ENCODE measurements at places on chromosomes 3 and 15. TPM values are rescaled to one million over a fixed set of nuclear protein-coding genes. Genes with fewer than 3 reads are reported as not detected.

DNA sequence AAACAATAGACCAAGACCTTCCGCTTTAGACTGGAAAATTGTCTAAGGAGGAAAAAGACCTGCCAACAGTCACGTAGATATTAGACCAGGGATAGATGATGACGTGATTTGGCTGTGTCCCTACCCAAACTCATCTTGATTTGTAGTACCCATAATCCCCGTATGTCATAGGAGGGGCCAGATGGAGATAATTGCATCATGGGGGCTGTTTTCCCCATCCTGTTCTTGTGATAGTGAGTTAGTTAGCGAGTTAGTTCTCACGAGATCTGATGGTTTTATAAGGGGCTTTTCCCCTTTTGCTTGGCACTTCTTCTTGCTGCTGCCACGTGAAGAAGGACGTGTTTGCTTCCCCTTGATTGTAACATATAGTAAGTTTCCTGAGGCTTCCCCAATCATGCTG, 31.7 kb upstream of the SUCLG2 start:
- ATAC-seq: no peak
- H3K4me3 ChIP-seq: peak overlapping the region; percentile 47
- peaks cover 9% of the 10 kb centered on the region for H3K4me1 ChIP-seq
- no peaks in the 10 kb centered on the region for H3K36me3 ChIP-seq
- H3K27ac ChIP-seq: peak overlapping the region; percentile 4

- no peak for ATAC-seq
- H3K36me3 ChIP-seq: peaks cover 33% of the 10 kb centered on the region
- H3K4me1 ChIP-seq: peaks cover 17% of the 10 kb centered on the region
- H3K4me3 ChIP-seq: no peak overlapping the region
These were observed 12.8 kb downstream of the PXK start for GRCh38 chr3:58345457-58345856.

GRCh38 chr3:157132936-157133335, 27.0 kb downstream of the CCNL1 start:
- H3K4me1 ChIP-seq: peaks cover 58% of the 10 kb centered on the region
- H3K36me3 ChIP-seq: peaks cover under 1% of the 10 kb centered on the region
- peak overlapping the region; percentile 88 for H3K4me3 ChIP-seq
- H3K27ac ChIP-seq: peak overlapping the region; percentile 95
- no peak for ATAC-seq
- H3K27me3 ChIP-seq: no peaks in the 10 kb centered on the region

The ANKUB1 gene
- not detected for total RNA-seq

GRCh38 chr3:148763156-148763680, 64.4 kb upstream of the CPB1 start:
- H3K4me1 ChIP-seq: no peaks in the 10 kb centered on the region
- ATAC-seq: no peak
- no peak overlapping the region for H3K4me3 ChIP-seq
- no peaks in the 10 kb centered on the region for H3K27me3 ChIP-seq
- no peak overlapping the region for H3K27ac ChIP-seq

DNA sequence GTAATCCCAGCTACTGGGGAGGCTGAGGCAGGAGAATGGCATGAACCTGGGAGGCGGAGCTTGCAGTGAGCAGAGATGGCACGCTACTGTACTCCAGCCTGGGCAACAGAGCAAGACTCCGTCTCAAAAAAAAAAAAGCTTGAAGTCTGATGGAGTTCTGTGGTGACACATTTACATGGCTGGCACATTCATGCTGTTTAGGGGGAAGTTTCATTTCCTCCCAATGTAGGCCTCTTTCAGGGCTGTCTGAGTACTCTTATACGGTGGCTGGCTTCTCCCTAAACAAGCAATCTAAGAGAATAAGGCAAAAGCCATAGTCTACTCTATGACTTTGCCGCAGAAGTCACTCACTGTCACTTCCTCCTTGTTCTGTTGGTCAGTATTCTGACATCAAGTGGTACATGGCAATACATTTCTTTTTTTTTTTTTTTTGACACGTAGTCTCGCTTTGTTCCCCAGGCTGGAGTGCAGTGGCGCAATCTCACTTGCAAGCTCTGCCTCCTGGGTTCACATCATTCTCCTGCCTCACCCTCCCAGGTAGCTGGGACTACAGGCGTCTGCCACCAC, 41.2 kb downstream of the OIP5 start:
- no peak overlapping the region for H3K27ac ChIP-seq
- peaks cover 92% of the 10 kb centered on the region for H3K36me3 ChIP-seq
- H3K27me3 ChIP-seq: no peaks in the 10 kb centered on the region
- peaks cover 16% of the 10 kb centered on the region for H3K4me1 ChIP-seq
- no peak overlapping the region for H3K4me3 ChIP-seq
- no peak for ATAC-seq

DNA sequence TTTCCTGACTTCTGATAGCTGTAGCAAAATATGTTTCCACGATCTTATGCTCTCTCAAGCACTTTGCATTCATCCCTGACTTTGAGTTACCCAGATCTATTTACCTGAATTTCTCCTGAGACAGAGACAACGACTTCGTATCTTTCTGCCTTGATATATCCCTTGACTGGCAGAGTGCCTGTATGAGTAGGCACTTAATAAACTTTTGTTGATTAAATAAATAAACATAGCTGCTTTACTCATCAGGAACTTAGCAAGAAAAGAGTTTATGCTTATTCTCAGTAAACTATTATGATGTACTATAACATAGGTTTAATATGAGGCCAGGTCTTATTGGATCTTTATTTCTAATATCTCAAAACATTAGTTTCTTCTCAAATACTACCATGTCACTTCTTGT, 85.6 kb upstream of the PHLDB2 start:
- no peaks in the 10 kb centered on the region for H3K27me3 ChIP-seq
- H3K4me1 ChIP-seq: no peaks in the 10 kb centered on the region
- H3K27ac ChIP-seq: no peak overlapping the region
- no peak for ATAC-seq

DNA sequence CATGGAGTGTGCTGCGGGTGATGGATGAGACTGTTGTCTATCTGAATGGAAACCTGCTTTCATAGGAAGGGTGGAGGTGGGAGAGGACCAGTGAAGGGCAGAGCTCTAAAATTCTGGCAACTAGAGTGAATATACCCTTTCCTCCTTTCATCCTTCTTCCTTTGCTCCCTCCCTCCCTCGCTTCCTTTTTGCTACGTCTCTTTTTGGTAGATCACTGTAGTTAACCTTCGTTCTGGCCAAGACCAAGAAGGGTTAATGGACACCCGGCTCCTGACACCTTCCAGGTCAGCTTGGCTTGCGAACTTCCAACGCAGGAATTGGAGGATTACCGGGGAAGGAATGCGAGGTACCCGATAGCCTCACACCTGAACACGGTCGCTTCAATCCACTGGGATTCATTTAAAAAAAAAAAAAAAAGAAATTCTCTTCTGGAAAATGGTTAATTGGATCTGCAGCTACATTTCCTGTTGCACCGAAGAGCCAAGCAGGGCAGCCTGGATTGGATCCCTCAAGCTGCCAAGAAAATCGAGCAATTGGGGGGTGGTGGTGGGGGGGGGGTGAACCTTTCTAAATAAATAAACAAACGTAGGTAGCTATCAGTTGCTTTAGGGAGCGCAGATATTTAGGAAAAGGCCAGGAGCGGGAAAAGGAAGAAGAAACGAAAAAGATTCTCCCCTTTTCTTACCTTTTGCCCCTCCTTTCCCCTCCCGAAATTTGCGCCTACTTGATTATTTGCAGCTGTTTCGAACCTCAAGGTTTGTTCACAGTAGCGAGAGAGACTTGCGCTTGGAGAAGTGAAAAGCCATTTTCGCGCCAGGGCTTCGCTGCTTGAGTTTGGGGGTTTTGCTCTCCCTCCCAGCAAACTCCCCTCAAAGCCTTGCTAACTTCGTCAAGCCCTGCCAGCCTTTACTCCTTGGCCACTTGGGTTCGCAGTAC, 9.5 kb upstream of the NR2F2 start:
- no peak for ATAC-seq
- H3K36me3 ChIP-seq: peaks cover 4% of the 10 kb centered on the region
- no peaks in the 10 kb centered on the region for H3K4me1 ChIP-seq
- no peak overlapping the region for H3K4me3 ChIP-seq
- no peak overlapping the region for H3K27ac ChIP-seq

The ACTC1 gene
- not detected for total RNA-seq

DNA sequence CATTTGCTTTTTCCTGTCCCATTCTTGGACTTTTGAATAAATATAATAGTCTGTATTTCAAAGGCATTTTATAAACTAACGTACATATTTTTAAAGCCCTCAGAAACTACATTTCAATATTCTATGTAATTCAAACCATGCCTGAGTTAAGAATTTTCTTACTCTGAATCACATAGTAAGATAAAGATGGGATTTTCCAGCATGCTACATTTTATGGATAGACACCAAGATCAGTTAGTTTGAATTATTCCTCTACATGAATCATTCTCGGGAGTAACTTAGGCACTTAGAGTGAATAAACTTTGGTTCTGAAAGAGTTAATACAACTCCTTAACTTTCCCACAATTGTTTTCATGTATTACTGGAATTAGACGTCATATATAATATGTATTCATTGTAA, 713.3 kb upstream of the CBLB start:
- no peaks in the 10 kb centered on the region for H3K36me3 ChIP-seq
- no peak overlapping the region for H3K4me3 ChIP-seq
- no peak for ATAC-seq
- no peaks in the 10 kb centered on the region for H3K27me3 ChIP-seq
- H3K27ac ChIP-seq: no peak overlapping the region

DNA sequence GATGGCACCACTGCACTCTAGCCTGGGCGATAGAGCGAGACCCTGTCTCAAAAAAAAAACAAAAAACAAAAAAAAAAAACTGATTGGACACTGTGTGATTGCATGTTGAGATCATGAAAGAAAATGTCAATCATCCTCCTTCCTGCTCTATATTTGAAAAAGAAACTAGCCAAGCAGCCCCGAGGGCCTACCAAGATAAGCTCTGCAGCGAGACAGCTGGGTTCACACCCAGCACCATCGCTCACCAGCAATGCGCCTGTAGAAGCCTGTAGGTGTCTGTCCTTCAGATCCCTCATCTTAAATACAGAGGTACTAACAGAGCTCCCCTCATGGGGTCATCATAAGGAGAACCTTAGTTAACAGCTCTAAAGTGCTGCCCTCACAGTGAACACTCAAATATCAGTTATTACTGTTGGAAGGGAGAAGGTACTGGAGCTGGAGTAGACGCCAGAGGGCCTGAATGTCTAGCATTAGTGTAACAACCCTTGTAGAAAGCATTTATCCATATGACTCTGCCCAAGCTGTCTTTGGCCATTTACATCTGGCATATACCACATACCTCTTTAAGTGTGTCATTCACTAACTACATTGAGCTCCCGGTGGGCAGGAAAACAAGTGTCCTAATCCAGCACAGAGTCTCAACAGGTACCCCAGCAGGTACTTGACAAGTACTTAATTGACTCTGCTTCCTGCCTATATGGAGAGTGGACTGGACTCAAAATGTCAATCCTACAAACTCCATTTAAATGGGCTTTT, 22.9 kb downstream of the MYLK start:
- no peaks in the 10 kb centered on the region for H3K36me3 ChIP-seq
- no peak for ATAC-seq
- H3K27ac ChIP-seq: no peak overlapping the region
- peaks cover 6% of the 10 kb centered on the region for H3K27me3 ChIP-seq
- no peak overlapping the region for H3K4me3 ChIP-seq

The REC114 gene
- total RNA-seq: not detected

GRCh38 chr3:108085370-108085769, 5.5 kb downstream of the CD47 start:
- H3K27ac ChIP-seq: no peak overlapping the region
- peaks cover 24% of the 10 kb centered on the region for H3K36me3 ChIP-seq
- no peak for ATAC-seq
- H3K27me3 ChIP-seq: no peaks in the 10 kb centered on the region
- peaks cover 21% of the 10 kb centered on the region for H3K4me1 ChIP-seq

GRCh38 chr3:4766716-4767499, 212.3 kb upstream of the BHLHE40 start:
- ATAC-seq: no peak
- H3K4me1 ChIP-seq: peaks cover 9% of the 10 kb centered on the region
- H3K36me3 ChIP-seq: peaks cover 62% of the 10 kb centered on the region
- no peaks in the 10 kb centered on the region for H3K27me3 ChIP-seq
- H3K4me3 ChIP-seq: no peak overlapping the region

- no peaks in the 10 kb centered on the region for H3K27me3 ChIP-seq
- H3K36me3 ChIP-seq: no peaks in the 10 kb centered on the region
- no peaks in the 10 kb centered on the region for H3K4me1 ChIP-seq
- no peak for ATAC-seq
- H3K27ac ChIP-seq: no peak overlapping the region
These were observed 198.3 kb downstream of the UBE3A start for GRCh38 chr15:25240461-25241021.

The PATL2 gene
- 38.5 TPM for total RNA-seq

The PRKCD gene
- total RNA-seq: 20.4 TPM

GRCh38 chr3:169240786-169241486, 422.6 kb downstream of the MECOM start:
- peaks cover 33% of the 10 kb centered on the region for H3K27me3 ChIP-seq
- no peak overlapping the region for H3K27ac ChIP-seq
- no peak for ATAC-seq
- H3K4me3 ChIP-seq: no peak overlapping the region
- no peaks in the 10 kb centered on the region for H3K36me3 ChIP-seq
- H3K4me1 ChIP-seq: peaks cover 7% of the 10 kb centered on the region

DNA sequence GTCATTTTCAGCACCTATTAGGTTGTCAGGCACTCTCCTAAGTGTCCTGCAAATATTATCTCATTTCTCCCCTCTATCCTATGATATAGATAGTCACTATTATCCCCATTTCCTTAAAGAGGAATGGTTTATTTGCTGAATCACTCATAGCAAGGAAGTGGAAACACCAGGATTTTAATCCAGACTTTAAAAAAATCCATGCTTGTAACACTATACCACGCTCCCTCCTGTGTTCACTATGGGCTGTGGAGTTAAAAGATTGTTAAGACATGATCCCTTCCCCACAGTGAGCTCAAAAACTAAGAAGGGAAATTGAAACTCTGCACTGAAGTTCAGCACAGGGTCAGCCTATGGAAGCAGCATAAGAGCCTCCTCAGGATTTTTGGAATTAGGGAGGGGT, 60.2 kb downstream of the TMEM39A start:
- peaks cover 8% of the 10 kb centered on the region for H3K4me1 ChIP-seq
- H3K4me3 ChIP-seq: no peak overlapping the region
- ATAC-seq: no peak
- peaks cover 84% of the 10 kb centered on the region for H3K36me3 ChIP-seq

DNA sequence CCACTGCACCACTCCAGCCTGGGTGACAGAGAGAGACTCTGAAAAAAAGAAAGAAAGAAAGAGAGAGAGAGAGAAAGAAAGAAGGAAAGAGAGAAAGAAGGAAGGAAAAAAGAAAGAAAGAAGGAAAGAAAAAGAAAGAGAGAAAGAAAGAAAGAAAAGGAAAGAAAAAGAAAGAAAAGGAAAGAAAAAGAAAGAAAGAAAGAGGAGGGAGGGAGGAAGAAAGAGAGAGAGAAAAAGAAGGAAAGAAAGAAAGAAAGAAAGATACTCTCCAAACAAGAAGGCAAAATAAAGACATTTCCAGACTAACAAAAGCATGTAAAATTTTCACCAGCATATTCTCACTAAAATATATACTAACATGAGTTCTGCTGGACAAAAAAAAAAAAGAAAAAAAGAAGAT, 228.7 kb downstream of the DPH6 start:
- no peak for ATAC-seq
- H3K4me3 ChIP-seq: no peak overlapping the region
- no peaks in the 10 kb centered on the region for H3K4me1 ChIP-seq
- no peaks in the 10 kb centered on the region for H3K27me3 ChIP-seq
